ENCODE measurements at places on chromosomes 16 and 17.

GRCh38 chr17:5355421-5356129 lies 63.9 kb downstream of the NUP88 start:
- DNase-seq = no peak

DNA sequence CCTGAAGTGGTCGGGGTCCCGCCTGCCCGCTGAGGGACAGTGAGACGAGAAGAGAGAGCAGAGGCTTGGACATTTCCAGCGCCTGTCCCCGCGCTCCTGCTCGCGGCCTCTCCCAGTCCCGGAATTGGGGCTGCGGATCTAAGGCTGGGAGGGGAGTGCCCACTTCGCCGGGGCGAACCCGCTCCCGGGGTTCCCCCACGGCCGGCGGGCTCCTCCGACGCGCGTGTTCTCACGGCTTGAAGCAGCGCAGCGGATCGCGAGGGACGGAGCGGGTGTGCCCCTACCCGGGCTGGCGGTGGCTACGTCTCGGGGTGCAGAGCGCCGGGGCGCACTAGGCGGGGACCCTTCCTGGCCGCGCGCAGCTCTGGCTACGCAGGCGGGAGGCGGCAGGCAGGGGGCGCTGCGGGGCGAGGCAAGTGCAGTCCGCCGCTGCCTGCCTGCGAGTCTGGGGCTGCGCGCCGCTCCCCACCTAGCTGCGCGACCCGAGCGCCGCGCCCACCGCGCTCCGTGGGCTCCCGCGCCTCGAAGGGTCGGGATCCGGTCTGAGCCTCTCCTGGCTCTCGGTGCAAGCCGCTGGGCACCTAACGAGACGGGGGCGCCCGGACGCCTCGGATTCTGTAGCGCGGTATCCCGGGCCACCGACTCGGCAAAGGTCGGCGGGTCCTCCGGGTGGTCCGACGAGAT lies 1.2 kb downstream of the NGFR start:
- peak; percentile 58 for DNase-seq

GRCh38 chr17:5097101-5097834 lies 14.4 kb downstream of the ZNF232 start:
- no peak for DNase-seq

DNA sequence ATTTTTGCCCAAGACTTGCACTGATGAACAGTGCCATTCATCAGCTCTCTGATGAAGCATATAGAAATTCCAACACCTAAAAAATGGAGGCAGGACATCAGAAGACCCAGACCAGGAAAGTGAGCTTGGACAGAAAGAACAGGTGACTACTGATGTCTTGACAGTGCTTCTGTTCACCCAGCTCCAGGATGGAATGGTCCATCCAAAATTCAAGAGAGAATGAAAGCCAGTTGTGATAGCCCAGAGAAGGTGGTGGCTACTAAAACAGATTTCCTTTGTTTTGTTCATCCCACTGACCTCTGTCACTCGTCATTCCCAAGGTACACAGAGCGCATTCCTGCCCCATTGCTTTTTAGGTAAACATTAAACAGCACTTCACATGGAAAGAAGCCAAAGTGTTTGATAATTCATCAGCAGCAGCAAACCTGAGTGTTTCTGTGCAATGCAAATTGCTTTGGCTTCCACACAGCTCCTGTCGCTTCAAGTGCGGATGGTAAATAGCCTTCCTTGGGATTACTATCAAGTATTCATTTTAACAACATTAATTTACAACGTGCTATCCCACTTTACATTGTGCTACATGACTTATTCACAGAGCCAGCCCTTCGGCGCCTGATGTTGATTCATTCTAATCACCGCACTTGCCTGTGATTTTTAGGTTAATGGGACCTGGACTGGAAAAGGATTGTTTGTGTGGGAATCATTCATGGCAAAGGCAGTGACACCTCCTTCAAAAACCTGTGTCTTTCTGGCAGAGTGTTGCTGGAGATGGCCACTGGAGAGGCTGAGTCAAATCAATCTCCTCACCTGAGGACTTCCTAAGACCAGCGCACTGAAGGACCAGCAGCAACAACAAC lies 65.1 kb upstream of the TOX3 start:
- no peak for DNase-seq

DNA sequence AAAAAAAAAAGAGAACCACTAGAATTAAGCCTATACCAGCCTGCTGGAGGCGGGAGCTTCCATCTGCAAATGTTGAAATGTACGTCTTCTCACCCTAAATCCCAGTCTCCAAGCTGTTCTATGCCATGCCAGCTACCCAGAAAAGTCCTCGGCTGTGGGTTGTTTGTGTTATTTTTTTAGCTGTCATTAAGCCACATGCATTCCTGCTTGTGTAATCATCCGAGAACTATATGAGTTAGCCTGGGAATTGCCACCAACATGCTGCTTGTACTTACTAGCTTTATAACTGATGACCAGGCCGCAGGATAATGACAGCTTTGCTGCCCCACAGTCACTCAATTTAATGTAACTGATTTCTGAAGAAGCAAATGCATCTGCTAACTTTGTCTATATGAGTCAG lies 313.9 kb upstream of the SALL1 start:
- no peak for DNase-seq

DNA sequence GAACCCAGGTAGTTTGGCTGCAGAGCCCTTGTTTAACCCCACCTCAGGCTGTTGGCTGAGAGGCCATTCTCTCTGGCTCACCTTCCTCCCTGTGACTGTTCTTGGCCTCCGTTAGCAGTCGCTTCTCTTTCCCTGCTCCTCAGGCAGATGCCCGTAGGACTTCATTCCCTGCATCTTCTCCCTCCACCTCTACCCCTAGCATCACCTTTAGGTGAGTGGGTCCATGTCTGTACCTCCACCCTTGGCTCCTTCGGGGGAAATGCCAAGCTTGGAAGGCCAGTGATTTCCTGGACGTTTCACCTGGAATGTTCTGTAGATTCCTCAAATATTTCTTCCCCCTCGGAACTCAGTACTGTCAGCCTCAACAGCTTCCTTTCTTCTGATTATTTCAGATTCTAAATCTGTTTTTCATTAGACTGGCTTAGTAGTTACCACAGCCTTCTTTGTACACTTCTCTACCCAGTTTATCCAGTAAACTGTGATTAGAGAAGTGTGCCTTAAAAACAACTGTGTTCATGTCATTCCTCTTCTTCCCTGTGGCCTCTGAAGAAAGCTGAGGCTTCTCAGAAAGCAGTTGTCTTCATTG lies 227.9 kb downstream of the MSI2 start:
- DNase-seq = no peak

DNA sequence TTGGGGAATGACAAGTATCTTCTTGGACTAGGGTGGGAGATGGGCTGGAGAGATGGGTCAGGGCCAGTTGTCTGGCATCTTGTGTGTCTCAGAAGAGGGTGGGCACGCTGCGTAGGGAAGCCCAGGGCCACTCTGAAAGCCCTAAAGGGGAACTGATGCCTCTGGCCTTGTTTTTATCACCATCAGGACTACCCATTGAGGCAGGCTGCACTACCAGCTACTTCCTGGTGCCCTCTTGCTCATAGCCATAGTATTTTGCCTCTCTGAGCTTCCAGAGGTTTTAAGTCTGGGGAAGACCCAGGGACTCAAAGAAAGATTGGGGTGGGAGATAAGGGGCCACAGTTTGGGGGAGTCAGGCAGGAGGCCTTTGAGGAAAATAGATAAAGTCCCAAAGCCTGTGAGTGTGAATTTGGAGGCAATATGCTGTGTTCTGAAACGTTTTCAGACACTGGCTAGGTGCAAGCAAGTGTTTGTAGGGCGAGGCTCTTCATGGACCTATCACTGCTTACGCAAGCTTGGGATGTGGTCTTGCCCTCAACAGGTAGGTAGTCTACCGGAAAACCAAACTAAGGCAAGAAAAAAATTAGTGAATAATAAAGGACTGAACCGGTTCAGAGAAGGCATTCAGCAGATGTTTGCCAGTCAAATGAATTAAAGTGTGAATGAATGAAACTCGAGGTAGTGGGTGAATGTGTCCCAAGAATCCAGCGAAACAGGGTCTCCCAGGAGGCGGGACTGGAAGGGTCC lies 688 bp upstream of the ITGB3 start:
- no peak for DNase-seq

DNA sequence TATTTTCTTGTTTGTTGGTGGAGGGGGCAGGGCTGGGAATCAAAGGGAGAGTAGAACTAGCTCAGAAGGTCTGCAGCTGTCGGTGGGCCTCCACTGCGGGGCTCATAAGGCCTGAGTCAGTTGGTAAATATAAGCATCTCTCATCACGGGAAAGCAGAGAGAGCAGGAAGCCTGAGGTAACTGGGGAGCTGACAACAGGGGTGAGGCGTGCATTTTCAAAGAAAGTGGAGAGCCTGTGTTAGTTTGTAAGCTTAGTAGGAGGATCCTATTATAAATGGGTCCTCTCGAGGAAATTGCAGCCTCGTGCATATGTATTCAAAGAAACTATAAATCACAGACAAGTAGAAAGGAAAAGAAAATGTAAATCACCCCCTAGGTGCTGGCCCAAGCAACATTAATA lies 221.0 kb upstream of the CDH13 start:
- no peak for DNase-seq

DNA sequence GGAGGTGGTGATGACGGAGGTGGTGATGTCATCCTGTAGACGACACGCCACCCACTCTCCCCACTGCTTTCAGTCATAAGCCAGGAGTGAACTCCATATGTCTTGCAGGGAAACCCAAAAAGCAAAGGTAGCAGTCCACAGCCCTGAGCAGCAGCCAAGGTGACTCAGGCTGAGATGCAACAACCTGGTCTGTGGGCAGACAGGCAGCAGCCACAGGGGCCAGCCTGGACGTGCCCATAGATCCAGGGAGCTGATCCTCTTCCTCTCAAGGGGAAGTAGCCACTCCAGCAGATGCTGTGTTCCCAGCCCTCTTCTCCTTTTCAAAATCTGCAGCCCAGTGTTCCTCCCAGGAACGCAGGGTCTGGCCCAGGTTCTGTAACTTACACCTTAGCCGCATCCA lies 17.3 kb upstream of the CIITA start:
- no peak for DNase-seq

- no peak for DNase-seq
Observed at GRCh38 chr17:78315355-78316114, 44.3 kb downstream of the SOCS3 start.

DNA sequence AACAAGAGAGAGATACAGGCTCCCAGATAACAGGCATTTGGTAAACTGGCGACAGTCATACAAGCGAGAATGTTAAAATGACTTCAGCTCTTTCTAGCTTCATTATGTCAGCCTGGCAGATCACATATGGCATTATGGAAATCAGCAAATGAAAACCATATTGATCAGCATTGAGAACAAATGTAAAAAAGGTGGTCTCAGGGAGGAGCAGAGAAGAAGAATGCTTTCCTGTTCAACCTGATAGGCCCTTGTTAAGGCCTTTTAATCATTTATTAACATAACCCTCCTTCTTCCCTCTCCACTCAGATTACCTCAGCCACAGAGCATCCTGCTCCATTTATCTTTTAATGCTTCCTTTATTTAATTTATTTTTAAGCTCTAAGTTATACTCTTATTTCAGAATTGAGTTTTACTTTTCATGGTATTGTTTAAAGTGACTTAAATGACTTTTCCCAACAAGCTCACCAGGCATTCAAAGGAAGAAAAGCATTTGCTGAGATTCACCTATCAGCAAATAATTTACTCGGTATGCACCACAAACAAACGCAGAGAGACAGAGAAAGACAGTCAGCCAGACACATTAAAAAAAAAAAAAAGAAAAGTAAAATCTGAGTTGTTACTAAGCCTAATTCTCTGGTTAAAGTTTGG lies 243.9 kb upstream of the TBX2 start:
- DNase-seq = no peak

GRCh38 chr16:67672306-67672705 lies 5.7 kb downstream of the C16orf86 start:
- no peak for DNase-seq

DNA sequence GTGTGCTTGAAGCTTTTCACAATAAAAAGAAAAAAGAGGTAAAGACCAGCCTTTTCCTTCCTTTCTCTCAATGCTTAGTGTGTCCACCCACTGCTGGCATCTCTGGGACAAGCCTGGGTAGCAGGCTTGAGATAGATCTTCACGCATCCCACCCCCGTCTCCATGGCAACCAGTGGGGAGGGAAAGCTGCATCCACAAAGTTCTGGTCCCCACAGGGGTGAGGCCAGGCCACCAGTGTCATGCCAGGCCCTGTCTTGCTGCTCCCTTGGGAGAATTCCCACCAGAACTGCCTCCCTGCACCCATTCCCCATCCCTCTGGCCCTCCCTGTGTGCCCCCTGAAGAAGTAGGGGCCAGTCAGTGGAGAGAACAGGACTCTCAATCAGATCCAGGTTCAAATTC lies 259.9 kb downstream of the MRTFB start:
- DNase-seq = no peak

DNA sequence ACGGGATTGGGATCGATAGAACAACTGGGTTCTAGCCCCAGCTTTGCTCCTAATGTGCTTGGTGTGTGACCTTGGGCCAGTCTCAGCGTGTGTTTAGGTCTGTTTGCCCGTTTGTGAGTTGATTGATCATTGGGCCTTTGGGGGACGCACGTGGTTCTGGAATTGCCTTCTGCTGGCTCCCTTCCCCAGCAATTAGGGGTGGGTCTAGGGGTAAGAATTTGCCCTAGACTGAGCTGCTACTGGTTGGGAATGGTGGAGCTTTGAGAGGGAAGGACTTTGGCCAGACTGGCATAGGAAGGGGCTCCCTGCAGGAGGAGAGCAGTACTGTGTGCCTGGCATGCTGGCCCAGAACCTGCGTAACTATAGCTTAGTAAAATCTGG lies 1.5 kb downstream of the SPNS2 start:
- DNase-seq = no peak

GRCh38 chr17:32297860-32298259 lies 32.2 kb downstream of the RHBDL3 start:
- no peak for DNase-seq

DNA sequence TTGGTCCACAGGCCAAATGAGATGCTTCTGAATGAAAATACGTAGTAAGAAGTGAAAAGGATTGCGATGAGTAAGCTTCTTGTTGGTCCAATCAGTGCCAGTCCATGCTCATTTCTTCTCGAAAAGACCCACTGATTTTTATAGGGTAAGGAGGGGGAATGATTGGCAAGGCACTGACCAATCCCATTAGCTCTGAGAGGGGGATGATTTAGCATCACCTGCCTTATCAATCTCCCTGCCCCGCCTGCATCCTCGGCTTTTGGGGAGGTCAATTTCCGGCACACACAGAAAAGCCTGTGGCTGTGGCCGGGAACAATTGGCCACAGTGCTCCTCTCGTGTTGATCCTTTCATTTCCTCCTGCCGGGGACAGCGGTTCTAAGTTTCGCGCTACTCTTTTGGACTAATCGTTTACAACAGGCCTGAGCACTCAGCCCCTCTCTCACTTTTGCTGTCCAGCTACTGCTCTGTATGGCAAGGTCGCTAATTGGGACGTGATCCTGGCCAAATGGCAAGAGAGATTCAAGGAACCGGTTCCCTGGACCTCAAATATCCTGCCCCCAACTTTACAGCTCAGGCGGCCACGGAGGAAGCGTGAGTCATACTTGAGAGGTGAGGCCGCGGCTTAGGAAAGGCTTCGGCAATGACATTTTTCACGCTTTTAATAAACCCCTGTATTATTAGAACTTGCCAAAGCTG lies 43.1 kb downstream of the TBX4 start:
- no peak for DNase-seq

DNA sequence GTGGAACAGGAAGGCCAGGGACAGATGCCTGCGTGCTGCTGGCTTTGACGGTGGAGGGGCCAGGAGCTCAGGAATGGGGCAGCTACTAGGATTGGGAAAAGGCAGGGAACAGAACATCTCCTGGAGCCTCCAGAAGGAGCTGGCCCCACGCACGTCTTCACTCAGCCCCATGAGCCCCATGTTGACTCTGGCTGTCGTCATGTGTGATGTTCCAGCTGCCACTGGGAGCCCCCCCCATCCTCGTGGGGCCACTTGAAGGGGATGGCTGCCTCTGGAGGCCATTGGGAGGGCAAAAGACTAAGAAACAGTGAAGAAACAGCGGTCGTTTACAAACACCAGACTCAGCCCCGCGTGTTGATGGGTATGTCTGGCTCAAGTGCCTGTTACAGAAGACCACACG lies 18.5 kb upstream of the APRT start:
- DNase-seq = no peak
